Ureter (tissue), 1 donor: ENCODE measurements at places on chromosomes 2 and 18. TPM values are rescaled to one million over a fixed set of nuclear protein-coding genes. Genes with fewer than 3 reads are reported as not detected.

Gene VSNL1
- 0.39 TPM for total RNA-seq

DNA sequence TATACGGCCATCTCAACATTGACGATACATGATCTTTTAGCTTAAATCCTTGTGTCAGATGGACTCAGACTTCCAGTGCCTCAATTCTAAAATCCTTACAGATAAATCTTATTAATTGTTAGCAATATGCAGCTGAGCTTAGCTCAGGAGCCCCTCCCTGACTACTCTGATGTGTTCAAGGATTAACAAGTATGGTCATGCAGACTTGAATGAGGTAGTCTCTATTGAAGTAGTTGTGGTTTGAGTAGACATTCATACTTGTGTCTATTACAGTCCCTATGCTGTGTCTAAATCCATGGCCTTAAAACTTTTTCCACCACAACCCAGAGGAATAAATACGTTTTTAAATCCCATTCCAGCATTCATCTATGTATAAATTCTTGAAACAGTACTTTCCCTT, 119.5 kb downstream of the NUP35 start:
- DNase-seq, result no peak

DNA sequence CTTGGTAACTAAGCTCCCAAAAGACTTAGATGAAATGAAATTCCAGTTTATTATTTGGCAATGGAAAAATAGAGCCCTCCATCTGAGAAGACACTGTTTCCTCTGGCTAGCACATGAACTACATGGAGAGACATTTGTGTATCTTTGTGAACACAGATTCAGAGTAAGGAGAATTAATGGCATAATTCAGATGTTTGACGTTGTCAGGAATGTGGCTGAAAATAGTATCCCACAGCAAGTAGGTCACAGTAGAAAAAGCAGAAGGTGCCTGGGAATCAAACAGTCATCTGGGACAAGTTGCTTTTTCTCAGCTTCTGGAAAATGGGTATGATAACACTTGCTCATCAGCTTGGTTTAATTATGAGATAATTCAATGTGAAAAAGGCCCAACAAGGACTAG, 288.6 kb downstream of the PTPRM start:
- DNase-seq, result no peak

DNA sequence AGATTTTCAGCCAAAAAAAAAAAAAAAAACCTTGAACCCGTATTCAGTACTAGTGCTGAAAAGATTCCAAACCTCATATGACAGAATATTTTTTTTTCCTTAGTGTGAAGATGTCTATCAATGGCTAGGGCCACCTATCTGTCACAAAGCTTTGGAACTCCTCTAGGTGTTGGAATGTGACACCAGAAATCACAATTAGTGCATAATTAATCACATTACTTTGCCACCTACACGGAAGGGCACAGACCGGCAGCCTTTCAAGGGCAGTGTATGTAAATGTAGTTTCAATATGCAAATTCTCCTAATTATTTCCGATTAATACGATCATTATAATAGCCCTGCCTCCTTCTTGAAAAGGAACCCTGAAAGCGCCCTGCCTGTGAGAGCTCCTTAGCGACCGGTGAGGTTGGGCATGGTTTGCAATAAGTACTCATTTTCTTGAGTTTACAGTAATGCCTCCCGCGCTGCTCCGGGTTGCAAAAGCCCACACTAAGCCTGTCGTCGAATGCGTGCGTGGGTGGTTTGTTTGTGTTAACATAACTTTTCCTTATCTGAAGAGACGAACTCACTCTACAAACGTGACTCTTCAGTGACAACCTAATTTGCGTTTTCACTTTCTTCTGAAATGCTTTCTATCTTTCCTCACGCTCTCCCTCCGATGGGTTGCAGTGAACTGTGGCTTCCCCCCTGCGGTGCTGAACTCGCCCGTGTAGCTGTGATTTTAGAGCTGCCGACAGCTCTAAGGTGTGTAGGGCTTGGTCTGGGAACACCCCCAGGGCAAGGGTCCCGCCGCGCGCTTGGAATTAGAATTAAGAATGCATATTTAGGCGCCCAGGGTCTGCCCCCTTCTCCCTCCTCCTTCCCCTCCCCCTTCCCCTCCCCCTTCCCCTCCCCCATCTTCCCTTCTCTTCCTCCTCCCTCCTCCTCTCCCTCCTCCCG, 765 bp upstream of the ID2 start:
- DNase-seq, result peak; percentile 69

Gene SIX3
- not detected for total RNA-seq

Gene CCDC74B
- total RNA-seq, result 1.7 TPM
